ENCODE measurements at places on chromosomes 2 and 18.

DNA sequence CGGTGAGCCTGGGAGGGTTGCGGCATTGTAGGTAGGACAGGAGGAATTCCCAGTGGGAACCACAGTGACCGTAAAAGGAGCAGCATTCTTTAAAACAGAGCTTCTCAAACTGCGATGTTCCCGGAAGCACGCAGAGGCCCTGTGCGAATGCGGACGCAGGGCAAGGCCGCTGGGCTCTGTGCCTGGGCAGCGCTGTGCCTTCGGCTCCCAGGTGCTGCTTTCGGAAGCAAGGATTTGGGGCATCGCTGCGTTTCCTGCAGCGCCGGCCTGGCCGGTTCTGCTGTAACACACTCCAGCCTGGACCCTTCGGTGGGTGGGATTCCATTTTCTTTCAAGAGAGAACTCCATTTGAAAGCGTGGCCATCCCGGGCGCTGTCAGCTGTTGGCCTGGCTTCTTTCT, 118.6 kb downstream of the PTGR3 start:
- DNase-seq = no peak

- no peak for DNase-seq
These were observed 36.5 kb downstream of the KANSL3 start for GRCh38 chr2:96601382-96602292.

DNA sequence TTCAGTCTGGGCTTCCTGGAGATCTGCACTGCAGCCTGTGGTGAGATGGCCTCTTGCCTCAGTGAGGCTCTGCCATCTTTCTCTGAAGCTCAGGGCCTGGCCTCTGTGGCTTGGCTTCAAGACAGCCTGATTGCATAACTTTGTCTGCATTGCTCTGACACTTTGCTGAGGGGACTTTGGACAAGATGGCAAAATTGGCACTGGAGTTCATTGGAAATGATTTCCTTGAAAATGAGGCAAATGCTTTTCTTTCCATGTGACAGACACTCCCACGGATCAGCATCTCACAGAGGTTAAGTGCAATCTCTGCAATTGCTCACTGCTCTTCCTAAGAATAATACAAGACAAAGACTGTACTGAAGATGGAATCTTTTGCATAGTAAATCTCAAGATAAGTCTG, 166.8 kb downstream of the KCNS3 start:
- DNase-seq = no peak

DNA sequence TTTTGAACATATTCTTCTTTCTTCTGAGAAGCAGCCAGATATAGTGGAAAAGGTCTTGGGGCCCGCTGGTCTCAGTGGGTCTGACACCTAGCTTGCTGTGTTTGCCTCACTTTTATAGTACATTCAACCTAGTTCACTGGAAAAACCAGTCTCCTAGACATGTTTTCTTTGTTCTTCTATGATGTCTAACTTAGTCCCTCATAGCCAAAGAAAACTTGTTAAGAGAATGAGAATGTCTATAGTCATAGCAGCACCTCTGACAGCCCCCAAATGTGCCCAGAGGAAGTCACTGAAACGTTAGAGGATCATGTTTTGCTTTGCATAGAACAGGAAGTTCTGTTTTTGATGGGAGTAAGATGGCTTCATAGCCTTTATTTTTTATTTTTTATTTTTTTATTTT, 40.3 kb downstream of the TNFRSF11A start:
- DNase-seq = no peak

DNA sequence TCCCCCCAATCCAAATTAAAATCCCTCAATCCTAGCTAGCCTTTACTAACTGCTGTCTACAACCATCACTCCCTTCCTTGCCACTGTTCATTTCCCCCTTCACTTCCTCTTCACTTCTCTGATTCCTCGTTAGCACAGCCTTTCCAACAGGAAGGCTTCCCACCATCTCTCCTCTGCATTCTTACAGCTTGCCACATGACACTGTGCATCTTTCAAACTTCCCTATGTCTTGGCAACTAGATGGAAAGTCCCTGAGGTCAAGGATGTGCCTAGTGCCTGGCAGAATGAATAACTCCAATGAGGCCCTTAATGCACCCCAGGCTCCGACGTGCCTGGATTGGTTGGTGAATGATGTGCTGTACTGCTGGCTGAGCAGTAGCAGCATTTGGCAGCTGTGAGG, 15.2 kb downstream of the SAP130 start:
- no peak for DNase-seq

DNA sequence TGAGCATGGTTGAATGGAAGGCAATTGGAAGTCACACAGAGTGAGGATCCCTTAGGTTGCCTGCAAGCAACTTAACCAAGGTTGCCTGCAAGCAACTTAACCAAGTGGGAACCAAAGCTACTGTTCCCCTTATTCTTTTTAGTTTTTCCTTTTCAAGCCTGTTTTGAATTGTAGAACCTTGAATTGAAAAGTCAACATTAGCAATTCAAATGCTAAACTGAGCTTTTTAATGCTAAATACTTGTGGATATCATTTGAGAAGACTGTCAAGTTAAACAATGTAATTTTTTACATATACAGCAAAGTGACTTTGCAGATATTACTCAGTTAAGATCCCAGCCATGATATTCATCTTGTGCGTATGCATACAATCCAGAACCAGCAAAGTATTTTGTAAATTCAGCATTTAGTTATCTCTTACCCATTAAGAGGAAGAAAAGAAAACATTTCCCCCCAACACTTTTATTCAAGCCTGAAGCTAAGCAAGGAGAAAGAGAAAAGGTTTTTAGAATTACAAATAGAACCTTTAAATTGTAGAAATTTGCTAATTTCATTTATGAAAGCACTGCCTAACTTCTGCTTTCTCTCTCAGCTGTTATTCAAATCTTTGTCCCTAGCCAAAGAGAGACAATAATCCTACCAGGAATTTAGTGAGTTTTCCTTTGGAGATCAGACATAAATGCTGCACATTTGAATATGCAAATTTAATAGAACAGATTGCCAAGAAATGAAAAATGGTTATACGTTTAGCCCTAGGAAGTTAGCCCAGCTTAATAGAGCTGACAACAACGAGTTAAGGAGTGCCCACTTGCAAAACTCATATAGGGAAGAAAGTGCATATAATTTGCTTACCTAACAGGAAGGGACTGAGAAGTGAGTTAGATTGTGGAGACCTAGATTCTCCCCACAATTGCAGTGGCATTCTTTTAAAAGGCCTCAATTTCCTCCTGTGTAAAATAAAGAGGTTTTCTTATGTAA, 643.2 kb upstream of the PIK3C3 start:
- DNase-seq = no peak

GRCh38 chr2:25230198-25230947, 62.0 kb upstream of the POMC start:
- DNase-seq = no peak

- no peak for DNase-seq
These were observed 5.6 kb upstream of the MBOAT2 start for GRCh38 chr2:9008951-9009664.

- DNase-seq = no peak
These were observed 730.6 kb downstream of the GALR1 start for GRCh38 chr18:77980275-77980674.

GRCh38 chr2:84450288-84451227, 8.5 kb downstream of the SUCLG1 start:
- DNase-seq = no peak

GRCh38 chr2:86768189-86768949, 22.3 kb downstream of the CD8A start:
- DNase-seq = no peak

GRCh38 chr2:65714866-65715265, 282.5 kb upstream of the SPRED2 start:
- DNase-seq = no peak

- DNase-seq = no peak
These were observed 16.3 kb downstream of the ALLC start for GRCh38 chr2:3674066-3674845.

DNA sequence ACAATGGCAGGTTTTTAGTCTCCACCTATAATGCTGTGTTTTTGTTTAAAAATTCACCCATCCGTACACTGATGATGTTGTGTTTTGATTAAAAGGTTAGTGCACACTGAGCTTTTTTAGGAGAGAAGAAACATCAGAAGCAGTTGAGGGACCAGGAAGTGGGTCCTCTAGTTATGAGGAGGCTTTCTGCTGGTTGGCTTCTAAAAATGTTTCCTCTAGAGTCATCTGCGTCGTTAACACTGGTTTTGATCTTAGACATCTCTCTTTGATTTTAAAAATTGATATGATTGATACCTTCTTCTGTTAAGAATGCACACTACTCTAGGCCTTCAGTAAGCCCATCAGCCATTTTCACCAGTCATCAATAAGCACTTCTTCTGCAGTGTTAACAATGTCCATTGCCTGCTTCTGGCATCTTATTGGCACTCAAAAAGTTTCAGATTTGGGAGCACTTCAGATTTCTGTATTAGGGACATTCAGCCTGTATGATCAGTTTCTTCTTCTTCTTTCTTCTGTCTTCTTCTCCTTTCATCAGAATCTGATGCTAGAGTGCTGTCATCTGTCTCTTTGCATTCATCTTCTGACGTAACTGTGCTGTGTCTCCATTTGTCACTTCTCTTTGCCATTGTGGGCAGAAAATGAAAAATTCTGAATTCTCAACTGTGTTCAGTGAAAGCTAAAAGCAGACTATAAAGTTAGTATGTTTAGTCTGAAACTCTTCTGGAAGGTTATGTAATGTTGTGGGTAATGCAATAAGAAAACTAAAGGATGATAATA, 56.3 kb downstream of the PHLPP1 start:
- no peak for DNase-seq

DNA sequence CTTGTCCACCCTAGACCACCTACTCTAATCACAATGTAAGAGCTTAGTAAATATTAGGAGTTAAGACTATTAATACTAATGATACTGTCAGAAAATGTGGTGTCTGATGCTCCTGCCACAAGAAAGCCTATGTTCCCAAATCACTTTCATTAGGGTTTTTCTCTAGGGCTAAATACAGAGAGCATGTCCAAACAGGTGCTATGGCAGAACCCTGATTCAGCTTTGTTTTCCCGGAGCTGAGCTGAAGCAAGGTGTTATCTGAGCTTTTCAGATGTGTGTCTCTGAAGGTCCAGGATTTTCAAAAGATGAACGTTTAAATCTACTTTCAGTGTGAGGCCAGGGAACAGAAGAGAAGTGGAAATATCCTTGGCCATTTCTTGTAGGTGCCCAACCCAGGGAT, 40.6 kb downstream of the CPO start:
- DNase-seq = no peak

DNA sequence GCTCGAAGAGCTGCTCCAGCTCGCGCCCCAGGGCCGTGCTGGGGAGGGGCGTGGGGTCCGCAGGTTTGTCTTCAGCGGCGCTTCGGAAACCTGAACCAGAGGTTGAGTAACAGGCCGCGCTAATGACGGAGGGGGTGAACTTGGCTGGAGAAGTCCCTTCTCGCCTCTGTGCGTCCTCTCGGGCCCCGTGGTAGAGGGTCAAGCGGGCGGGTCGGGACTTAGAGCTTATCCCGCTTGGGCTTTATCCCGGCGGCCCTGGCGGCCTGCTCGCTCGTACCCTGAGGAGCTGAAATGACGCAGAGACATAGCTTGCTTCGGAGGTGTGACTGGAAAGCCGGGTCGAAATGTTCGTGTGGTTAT, 479 bp downstream of the RNMT start:
- DNase-seq = peak; percentile 39

- no peak for DNase-seq
These were observed 11.3 kb downstream of the AGPS start for GRCh38 chr2:177403838-177404237.

DNA sequence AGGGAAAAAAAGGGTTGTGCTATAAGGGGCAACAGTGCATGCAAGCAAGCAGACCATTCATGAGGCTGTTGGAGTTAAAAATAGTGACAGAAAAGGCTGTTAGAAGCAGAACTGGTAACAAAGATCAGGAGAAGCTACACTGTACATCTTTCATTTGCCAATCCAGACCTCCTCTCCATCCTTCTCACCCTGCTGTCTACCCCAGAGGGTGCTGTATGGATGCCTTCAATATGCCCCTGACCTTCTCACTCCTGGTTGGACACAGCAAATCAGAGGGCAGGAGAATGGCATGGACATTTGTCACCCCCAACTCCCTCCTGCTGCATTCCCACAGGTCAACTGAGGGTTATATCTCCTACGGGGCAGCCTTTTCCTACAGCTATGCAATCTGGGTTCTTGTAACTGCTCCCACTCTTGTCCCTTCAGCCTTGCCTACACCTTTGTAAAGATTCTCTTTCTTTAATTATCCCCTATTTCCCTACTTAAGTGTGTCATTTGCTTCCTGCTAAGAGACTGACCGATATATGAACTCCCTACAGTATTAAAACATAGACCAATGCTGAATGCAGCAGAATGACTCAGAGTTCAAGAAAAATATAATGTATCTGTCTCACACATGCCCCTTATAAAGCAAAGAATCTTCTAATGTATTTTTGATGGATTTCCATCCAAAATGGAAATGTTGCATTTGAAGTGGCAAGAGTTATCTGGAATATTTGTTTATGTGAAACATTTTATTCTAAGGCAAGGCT, 169.2 kb upstream of the NCKAP5 start:
- no peak for DNase-seq

- no peak for DNase-seq
These were observed 31.6 kb upstream of the ATG16L1 start for GRCh38 chr2:233219848-233220247.

DNA sequence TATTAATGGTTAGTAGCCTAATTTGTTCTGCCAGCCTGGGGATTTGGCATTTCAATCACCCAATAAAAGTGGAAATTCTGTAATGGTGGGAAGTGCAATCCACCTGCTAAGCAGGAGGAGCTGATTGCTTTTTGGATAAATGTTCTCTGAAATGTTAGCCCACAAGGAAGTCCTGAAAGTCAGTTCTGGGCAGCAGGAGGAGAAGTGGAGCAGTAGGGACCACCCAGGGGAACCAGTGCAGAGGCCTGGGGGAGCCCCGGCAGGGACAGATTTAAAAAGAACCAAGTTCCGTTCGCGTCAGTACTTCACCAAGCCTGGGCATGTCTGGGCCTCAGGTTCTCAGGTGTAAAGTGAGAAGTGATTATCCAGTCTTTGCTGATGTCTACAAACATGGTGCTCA, 248.5 kb upstream of the RAB6C start:
- DNase-seq = no peak

DNA sequence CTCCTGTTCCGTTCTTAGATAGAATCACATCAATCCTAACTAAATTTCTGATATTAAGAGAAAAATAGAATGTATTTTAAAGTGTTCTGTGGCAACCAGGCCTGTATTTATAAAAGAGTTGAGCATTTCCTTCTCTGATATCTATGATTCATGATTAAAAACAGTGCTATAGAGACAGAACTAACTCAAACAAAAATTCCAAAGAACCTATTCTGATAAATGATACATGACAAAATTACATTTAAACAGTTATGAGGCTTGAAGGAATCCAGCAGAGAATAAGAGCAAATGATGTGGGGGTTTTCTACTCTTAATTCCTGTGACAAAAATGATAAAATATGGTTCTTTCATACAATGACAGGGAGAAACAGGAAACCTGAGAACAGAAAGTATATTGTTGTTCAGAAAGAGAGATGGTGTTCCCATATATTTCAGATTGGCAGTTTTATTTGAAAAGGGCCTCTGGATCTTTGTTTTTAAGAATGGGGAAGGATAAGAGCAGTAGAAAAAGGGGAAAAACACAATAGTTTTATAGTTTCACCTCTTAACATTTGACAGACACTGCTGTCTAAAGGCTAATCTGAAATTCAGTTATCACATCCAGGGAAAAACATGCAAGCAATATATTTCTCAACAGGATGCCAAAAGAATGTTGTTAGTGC, 944.3 kb downstream of the LRP1B start:
- no peak for DNase-seq
